ENCODE measurements at places on chromosomes 6 and 20.

- DNase-seq: no peak
Observed at GRCh38 chr20:21302664-21303060, 469 bp upstream of the XRN2 start.

DNA sequence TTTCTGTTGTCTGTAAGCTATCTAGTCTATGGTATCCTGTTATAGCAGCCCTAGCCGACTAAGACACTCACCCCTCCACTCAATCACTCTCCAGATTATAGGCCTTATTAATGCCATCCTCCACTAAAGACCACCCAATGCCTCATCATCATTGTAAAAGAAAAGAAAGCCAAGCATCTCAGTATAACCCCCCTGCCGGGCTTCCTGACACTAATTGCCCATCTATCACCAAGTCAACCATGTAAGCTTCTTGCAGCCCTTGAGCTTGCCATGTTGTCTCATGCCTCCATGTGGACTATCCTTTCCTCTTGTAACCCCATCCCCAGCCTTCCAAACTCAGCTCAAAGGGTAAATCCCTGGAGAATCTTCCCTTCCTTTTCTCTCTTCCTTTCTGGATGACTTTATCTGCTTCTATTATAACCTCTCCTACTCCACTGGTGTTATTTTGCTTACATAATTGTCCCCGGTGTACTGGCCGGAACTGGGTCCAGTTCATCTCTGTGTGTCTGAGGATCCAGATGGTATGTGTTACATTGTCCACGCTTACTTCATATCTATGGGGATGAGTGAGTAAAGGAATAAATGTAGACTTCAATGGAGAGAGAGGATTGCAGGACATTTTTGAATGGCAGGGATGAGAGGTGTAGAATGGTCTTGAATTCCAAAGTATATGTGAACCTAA is 202.9 kb upstream of the SOX4 start:
- no peak for DNase-seq

DNA sequence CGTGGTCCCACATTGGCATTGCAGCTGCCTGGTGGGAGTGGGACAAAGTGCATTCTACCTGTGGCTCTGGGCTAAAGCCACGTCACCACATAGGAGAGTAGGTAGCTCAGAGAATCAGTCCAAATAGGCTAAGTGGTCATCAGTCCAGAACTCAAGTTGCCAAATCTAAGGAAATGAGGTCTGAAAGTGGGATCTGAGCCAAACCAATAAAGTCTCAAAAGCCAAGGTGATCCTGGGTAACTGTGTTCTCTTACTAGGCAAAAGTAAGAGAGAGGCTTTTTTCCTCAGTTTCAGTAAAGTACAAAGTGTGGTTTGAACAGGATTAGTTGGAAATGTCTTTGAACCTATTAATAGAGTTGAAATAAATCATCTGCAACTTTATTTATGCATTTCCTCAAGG is 68.6 kb upstream of the CNKSR3 start:
- DNase-seq: no peak

DNA sequence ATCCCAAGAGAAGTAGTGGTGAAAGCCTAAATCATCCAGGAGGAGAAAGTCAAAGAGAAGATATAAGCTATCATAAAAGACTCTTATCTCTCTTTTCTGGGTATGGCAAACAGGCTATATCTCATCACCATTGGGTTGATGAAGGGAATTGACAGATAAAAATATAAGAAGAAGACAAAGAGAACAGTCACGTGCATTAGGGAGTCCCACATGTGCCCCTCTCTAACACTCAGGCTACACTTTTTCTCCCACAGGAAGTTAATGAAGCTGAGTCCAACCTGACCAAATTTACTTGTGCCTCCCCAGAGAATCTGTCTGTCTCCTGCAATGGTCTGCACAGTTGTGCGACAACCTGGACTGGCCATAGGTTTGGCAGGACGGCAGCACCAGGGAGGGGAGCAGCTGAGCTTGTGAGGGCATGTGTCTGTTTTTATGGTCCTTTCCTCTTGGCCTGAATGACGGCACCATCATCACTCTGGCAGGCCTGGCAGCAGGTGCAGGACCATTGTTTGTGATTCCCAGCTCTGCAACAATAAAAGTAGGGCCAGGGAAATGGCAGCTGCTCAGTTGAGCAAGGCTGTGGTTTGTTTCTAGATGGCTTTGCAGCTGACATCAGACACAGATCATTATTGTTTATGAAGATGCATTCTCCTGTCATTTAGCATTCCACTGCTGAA is 144.5 kb upstream of the MCHR2 start:
- DNase-seq: no peak

DNA sequence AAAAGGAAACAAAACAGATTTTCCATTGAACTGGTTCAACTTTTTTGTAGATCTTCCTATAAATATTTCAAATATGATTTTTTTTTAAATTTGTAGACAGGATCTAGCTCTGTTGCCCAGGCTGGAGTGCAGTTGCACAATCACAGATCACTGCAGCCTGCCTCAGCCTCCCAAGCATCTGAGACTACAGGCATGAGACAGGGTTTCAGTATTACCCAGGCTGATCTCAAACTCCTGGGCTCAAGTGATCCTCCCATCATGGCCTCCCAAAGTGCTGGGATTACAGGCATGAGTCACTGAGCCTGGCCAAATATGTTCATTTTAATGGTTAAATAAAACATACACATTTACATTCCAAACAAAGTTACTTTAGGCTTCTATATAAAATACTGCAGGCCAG is 33.6 kb downstream of the SAMHD1 start:
- DNase-seq: no peak

DNA sequence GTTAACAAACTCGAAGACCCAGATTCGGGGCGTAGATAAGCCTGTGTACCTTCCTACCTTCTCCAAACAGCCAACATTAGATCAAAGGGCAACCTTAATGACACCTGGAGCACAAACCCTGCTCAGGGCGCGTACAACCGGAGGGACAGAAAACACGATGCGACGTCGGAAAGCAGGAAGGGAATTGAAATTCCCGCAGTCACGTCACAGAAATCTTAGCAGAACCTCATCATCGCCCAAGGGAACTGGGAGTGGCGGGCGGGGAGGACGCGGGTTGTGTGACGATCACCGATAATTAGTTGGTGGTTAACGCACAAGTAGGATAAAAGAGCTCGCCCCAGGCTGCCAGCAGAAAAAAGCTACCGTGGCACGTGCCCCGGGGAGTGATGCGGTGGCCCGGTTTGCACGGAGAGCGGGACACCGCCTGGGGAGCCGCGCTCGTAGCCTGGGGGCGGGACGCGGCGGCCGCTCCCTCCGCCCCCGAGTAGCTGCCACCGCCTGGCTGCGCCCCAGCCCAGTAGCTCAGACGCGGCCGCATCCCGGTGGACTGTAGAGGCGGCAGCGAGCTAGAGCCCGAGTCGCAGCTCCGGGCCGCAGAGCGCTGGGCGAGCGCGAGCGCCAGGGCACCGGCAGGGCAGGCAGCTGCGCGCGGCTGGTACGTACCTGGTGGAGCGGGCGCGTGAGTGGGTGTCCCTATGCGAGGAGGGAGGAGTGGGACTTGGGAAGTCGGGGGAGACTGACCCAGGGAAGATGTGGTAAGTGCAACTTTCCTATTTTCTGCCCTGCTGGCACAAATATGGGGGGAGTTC is at the start of gene PKIB:
PKIB (plus strand) TSS at position 525 of the 809 bp plus-strand sequence. CDS start 107,390 bp downstream, outside the sequence.
- DNase-seq: peak; percentile 53

- no peak for DNase-seq
Observed at GRCh38 chr20:52201395-52201794, 9.8 kb upstream of the ZFP64 start.

- no peak for DNase-seq
Observed at GRCh38 chr6:31658983-31659648, 1.5 kb downstream of the C6orf47 start.

- no peak for DNase-seq
Observed at GRCh38 chr6:23307516-23307915, 738.1 kb downstream of the HDGFL1 start.

GRCh38 chr6:52245425-52245824 is 1.1 kb upstream of the IL17F start:
- no peak for DNase-seq

DNA sequence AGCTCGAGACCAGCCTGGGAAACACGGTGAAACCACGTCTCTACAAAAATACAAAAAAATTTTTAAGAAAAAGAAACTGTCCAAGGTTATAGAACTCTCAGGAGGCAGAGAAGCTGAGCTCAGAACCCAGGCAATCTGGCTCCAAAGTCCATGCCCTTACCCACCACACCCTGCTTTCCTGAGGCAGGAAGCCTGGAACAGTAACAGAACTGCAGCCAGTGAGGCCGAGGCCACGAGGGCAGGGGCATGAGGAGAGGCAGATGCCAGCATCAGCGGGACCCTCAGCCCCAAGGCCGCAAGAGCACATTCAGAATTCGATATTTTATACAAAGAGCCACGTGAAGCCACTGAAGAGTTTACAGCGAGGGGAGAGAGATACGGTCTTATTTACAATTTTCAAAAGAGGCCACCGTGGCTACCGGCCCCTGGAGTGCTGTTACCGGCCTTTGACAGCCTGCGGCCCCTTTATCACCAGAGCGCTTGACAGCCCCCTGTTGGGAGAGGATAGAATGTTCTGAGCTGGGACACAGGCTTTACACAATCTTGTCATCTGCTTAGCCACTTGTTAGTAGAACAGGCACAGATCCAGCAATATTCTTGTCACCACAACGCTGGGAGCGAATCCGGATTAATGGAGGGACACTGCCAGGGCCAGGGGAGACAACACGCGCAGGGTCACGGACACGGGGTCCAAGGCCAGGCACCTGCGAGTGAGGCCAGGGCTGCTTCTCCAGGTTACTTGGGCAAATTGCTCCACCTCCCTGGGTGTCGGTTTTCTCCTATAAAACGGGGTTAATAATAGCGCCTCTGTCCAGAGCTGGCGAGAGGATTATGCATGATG is 5.6 kb downstream of the SPATA2 start:
- DNase-seq: no peak

DNA sequence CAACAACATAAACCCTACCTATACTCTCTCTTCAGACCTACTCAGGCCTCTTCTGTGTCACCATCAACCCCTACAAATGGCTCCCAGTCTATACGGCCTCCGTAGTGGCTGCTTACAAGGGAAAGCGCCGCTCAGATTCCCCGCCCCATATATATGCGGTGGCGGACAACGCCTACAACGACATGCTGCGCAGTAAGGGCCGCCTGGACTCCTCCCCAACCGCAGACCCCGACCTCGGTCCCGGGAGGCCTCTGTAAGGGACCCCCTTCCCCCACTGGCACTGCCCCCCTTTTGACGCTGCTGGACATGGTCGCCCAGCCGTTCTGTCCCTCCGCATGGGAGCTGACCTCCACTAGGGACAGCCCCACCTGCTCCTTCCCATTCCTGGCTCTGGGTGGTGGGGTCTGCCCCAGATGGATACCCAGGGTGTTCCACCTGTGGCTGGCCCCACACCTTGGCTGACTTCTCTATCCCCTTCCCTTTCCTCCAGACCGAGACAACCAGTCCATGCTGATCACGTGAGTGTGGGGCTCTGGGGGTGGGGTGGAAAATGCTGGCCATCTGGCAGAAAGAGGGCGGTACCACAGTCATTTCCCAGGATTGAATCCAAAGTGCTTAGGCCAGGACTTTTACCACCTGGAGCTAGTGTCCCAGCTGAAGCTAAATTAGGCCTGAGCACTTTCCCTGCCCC is 25.0 kb downstream of the MYH7B start:
- peak; percentile 97 for DNase-seq

DNA sequence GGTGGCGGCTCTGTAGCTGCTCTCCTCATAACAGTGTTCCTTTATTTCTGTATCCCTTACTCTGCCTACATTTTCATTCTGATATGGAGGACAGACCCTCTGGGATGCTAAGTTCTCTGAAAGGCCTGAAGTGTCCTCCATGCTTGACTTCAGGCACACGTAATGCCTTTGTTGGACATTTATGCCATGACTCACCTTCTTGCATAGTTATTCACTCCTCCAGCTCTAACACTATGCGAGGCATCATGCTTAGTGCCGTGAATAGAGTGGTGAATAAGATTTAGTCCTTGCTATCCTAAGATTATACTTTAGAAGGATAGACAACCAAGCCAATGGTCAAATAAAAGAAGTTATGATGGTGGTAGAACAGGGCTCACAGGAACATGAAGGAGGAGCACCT is 760.9 kb upstream of the FLRT3 start:
- DNase-seq: no peak

- DNase-seq: no peak
Observed at GRCh38 chr6:158625881-158626305, 18.6 kb downstream of the DYNLT1 start.

GRCh38 chr20:53840532-53840931 is 229.9 kb downstream of the BCAS1 start:
- DNase-seq: peak; percentile 36

DNA sequence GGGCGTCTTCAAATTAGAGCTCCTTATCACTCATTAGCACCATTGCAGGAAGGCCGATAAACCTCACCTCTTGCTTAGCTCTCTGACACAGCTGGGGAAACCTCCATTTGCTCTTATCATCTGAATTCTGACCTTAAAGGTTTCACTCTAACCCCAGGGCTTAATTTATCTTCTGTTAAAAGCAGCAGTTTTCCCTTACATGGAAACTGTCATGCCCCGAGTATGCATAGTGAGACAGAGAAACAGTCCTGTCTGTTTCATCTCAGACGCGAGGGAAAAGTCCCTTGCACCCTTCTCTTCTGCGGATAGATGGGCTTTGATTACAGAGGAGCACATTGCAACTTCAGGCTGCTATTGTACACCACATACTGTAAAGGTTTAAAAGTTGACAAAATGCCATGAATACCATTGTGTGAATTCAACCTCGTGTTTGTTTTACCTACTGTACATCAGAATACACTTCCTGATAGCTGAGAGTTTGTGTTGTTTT is 191.5 kb upstream of the BMP2 start:
- DNase-seq: no peak

GRCh38 chr6:143745166-143746133 is 67.7 kb downstream of the PHACTR2 start:
- DNase-seq: peak; percentile 93

- no peak for DNase-seq
Observed at GRCh38 chr6:328136-328670, 35.9 kb downstream of the DUSP22 start.

DNA sequence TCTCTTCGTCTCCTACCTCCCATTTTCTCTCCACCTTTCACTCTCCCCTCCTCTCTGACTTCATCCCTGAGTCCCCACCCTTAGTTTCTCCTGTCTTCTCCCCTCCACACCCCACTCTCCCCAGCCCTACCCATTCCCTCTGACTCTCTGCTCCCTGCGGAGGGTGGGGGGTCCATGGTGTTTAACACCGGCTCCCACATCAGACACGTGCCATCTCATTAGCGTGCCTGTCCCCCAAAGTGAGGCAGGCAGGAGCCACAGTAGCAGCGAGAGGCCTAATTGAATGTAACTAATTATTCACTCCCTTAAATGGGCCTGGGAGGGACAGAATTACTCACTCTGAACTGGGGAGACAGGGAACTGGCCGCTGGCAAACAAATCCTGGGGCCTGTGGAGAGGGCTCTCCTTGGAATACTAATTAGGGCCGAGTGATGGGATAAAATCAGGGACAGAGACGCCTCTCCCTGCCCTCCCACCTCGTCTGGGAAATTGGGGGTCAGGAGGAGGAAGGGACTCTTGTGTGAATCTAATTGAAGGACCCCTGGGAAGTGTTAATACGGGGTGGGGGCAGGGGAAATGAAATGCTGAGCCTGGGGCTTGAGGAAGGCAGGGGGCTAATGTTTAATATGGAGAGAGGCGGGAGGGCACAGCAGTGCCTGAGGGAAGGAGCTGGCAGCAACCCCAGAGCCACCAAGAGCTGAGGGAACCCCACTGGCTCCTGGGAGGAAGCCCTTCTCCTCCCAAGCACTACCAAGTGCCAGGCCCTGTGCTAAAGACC is 17.9 kb downstream of the CD40 start:
- DNase-seq: no peak

Measured in NCI-H524 (cell line).